ENCODE measurements at places on chromosomes 11 and 22. TPM values are rescaled to one million over a fixed set of nuclear protein-coding genes. Genes with fewer than 3 reads are reported as not detected.

ACR gene
- total RNA-seq, result not detected

FAT3 gene
- total RNA-seq, result 0.38 TPM

KCTD21 gene
- total RNA-seq, result 8.3 TPM

OR8D4 gene
- total RNA-seq, result not detected

MS4A4A gene
- not detected for total RNA-seq

RAB36 gene
- 6.6 TPM for total RNA-seq

PDGFD gene
- 8.6 TPM for total RNA-seq

OR8G1 gene
- total RNA-seq, result not detected

TTC36 gene
- 0.16 TPM for total RNA-seq

C11orf21 gene
- total RNA-seq, result not detected

Measured in A549 treated with CpdA at 1 μM for 4 hours (cell line).